A549 treated with Hydrocortisone at 1 μM for 4 hours (cell line): ENCODE measurements at places on chromosomes 5 and 9. TPM values are rescaled to one million over a fixed set of nuclear protein-coding genes. Genes with fewer than 3 reads are reported as not detected.

Gene AK8
- total RNA-seq: 0.83 to 1.3 TPM (median 1.2 TPM) in 5 replicates

Gene MINAR2
- not detected in 5 replicates for total RNA-seq

Gene OR1J2
- not detected in 5 replicates for total RNA-seq

Gene KIF12
- 1.3 to 2.2 TPM (median 1.8 TPM) in 5 replicates for total RNA-seq
